Activated T-cell treated with anti-CD3 and anti-CD28 coated beads, Interleukin-2, amount 50 U/mL, for 4 hours (primary cell): ENCODE measurements at places on chromosomes 16 and 17.

GRCh38 chr16:88613911-88614817 is 24.2 kb upstream of the IL17C start:
- DNase-seq = no peak

GRCh38 chr16:51886456-51886855 is 660.5 kb downstream of the TOX3 start:
- DNase-seq = no peak

- no peak for DNase-seq
Observed at GRCh38 chr16:774086-775001, 13.8 kb downstream of the MSLN start.

DNA sequence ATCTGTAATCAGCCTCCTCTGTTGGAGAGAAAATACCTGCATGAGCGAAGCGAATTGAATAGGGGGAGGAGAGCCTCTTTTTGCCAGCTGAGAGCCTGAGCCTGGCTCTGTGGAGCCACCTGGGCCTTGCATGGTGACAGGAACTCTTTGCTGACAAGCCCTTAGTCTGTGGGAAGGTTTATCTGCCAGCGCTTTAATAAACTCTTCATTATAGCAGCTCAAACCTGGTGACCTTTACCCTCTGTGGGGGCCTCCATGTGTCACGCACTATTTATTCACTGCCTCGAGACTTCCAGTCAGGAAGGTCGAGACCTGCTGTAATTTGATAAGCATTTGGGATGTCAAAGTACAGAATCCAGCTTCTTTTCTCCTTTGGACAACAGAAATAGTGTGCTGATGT is 282.6 kb downstream of the CBLN1 start:
- no peak for DNase-seq

- no peak for DNase-seq
Observed at GRCh38 chr16:74094514-74094913, 202.1 kb upstream of the PSMD7 start.

GRCh38 chr16:57548408-57548807 is 6.0 kb downstream of the ADGRG5 start:
- DNase-seq = no peak

GRCh38 chr17:10149573-10150399 is 48.6 kb downstream of the GAS7 start:
- DNase-seq = no peak

GRCh38 chr17:39175695-39176093 is 9.7 kb upstream of the ARL5C start:
- no peak for DNase-seq

DNA sequence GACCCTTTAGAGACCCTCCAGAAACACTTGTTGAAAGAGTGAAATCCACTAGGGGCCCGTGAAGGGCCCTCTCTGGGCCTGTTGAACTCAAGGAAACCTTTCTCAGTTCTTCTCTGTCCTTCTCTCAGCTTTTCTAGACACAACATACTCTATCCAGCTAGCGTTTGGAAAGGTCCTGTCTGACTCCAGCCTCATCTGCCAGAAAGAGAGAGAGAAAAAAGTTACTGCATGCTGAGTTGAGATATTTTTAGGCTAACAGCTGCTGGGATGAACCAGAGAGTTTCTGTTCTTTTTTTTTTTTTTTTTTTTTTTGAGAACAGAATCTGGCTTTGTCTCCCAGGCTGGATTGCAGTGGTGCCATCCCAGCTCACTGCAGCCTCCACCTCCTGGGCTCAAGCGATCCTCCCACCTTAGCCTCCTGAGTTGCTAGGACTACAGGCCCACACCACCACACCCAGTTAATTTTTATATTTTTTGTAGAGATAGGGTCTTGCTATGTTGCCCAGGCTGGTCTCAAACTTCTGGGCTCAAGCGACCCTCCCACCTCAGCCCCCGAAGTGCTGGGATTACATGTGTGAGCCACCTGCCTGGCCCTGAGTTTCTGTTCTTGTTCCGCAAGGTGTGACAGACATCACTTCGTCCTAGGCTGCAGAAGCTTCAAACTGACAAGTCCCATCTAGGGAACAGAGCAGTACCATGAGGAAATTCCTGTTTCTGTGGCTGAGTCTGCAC is 14.9 kb upstream of the TEX2 start:
- no peak for DNase-seq

- DNase-seq = no peak
Observed at GRCh38 chr17:38896346-38896954, 26.6 kb downstream of the LASP1 start.

- no peak for DNase-seq
Observed at GRCh38 chr16:56927471-56927870, 4.5 kb upstream of the HERPUD1 start.

DNA sequence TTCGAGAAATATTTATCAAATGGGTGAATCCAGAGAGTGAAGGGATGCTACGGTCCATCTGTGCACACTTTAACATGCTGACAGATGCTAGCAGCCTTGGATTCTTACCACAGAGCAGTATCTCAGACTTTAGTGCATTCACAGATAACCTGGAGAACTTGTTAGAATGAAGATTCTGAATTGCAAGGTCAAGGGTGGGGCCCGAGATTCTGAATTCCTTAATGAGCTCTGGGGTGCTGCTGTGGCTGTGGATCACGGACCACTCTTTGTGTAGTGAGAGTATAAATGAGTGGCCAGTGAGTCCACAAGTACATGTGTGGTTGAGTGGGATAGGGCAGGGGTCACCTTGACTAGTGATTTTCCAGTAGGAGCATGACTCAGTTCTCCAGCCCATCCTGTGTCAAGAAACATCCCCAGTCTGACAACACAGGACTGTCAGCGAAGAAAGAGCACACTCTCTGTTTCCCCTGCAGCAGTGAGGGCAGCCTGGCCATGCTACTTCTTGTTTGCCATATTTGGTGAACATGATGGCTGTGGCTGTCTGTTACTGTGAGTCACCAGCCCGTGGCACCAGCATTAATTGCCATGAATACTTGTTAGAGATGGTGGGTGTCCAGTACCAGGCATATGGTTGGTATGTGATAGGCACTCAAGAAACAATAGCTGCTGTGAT is 13.0 kb upstream of the SALL1 start:
- no peak for DNase-seq

GRCh38 chr16:5580296-5580695 is 482.7 kb upstream of the EEF2KMT start:
- no peak for DNase-seq

GRCh38 chr16:23847948-23848347 is 12.2 kb downstream of the PRKCB start:
- peak; percentile 46 for DNase-seq

GRCh38 chr17:6261466-6261865 is 173.5 kb downstream of the AIPL1 start:
- no peak for DNase-seq

GRCh38 chr16:55144651-55145050 is 179.4 kb upstream of the IRX6 start:
- DNase-seq = no peak

GRCh38 chr17:40026816-40027613 is 11.8 kb downstream of the CSF3 start:
- DNase-seq = peak; percentile 74

DNA sequence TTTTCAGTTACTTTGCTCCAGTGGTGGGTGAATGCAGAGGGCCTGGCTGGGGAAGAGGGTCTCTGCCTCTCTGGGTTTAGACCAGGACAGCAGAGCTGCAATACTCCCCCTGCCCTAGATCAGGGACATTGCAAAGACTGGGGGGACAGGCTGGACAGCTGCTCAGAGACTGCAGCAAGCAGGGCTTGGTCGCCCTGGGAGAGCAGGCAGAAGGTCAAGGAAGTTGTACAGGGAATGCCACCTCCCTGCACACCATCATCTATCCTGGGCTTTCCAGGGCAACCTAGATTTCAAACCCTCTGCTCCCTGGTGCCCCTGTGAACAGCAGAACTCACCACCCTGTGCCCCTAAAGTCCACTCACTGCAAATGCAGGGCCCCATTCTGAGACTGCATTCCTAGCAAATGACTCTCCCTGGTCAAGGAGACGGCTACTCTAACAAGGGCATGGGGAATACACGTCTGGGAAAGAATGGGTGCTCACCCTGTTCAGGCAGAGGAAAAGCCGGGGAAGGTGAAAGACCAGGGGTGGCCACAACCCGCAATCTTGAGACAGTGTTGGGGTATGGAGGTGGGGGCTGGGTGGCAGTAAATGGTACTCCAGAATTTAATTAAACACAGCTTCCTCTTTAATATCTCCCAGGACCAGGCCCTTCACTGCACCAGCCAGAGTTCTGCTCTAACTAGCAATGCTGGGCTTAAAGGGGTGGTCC is 1.0 kb downstream of the KIFC3 start:
- DNase-seq = no peak

- DNase-seq = no peak
Observed at GRCh38 chr16:56708525-56709442, 21.1 kb upstream of the NUP93 start.

DNA sequence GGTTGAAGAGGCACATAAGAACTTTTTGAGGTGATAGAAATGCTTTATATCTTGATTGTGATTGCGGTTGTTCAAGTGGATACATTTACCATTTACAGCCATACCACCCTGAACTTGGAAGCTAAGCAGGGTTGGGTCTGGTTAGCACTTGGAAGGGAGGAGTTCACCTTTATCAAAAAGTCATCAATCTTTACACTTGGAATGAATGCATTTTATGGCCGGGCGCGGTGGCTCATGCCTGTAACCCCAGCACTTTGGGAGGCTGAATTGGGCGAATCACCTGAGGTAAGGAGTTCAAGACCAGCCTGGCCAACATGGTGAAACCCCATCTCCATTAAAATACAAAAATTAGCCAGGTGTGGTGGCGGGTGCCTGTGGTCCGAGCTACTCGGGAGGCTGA is 9.5 kb upstream of the GJD3 start:
- no peak for DNase-seq

DNA sequence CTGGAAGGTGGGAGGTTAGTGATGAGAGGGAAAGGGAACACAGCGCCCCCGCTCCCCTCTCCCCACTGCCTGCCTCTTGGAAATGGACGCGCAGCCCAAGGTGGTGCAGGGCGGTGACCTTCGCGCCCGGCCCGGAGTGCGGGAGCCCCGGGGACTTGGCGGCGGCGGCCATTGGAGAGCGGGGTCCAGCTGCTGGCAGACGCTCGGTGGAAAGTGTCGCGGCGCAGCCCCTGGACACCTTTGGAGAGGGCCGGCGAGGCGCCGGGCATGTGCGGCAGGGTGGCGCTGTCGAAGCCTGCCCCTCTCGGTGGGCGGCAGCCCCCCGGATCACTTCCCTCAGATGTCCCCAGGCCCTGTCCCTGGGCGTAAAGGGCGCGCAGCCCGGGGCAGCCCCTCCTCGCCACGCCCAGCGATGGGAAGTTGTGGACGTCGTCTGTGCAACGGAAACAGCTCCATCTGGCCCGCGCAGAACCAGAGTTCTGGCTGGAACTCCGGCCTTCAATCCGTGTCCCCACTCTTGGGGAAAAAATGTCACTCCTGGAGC is 16.7 kb downstream of the SALL1 start:
- no peak for DNase-seq

DNA sequence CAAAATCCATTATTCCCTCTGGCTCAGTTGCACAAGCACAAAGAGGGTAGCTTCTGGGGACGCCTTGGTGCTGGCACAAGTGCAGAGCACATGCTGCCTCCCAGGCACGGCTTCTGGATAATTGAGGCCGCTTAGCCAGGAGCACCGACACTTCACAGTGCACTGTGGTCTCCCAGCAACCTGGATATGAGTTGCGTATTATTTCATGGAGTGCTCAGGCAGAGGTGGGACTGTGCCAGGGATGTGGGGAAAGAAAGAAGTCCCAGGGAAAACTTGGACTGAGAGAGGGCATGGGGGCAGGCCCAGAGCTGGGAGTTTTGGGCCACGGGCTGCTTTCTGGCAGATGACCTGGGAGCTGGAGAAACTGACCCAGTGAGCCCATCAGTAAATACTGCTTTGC is 37.5 kb downstream of the MPRIP start:
- DNase-seq = no peak

DNA sequence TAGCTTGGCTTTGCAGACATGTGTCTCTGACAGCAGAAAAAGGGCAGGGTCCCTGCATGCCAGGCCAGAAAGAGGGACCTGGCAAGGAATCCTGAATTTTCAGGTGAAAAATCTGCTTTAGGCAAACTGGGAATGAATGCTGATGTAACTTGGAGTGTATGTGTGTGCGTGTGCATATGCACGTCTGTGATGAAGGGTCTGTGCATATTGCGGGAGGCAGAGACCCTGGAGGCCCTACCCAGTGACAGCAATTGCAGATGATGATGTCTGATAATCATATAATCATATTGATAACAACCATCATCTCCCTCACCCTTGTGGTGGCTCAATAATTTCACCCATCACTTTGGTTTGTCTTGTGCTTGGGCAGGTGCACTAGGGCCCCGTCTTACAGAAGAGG is 80.7 kb upstream of the SDK2 start:
- no peak for DNase-seq

- DNase-seq = no peak
Observed at GRCh38 chr17:8843344-8843743, 24.1 kb downstream of the PIK3R6 start.

DNA sequence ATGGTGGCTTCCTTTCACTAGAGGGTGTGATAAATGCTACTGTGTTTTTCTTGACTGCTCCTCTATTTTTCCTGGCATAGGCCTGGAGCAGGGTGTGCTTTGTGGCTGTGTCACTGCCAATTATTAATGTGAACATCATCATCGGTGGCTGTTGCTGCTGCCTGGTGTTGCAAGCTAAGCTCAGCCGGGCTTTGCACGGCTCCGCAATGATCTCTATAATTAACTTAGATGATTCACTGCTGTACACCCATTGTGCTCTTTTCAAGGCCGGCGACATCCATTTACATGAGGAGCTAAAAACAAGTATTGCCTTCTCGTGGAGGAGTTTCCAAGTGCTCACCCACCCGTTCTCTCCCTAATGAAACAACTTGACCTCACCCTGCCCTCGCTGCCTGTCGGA is 160.1 kb upstream of the IRX3 start:
- DNase-seq = no peak

- DNase-seq = no peak
Observed at GRCh38 chr16:81483970-81484595, 39.5 kb downstream of the CMIP start.

DNA sequence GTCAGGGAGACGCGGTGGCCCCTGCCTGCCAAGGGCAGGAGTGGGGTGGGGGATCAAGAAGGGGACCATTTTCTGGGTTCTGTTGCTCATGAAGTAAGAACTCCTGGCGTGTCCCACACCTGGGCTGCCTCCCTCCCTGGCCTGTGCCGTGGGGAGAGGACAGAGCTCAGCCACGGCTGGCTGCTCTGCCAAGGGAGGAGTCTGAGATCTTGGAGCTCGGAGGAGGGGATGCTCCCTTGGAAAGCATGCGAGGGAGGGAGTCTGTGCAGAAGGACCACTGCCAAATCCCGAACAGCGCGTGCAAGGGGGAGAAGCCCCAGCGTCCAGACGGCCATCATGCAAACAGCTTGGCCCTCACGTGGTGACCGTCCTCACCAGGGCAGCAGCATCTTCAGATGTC is 64.2 kb upstream of the ZNF469 start:
- no peak for DNase-seq

GRCh38 chr17:67544364-67544955 is 167.4 kb downstream of the PITPNC1 start:
- no peak for DNase-seq
